ENCODE measurements at places on chromosomes 16 and 17.

DNA sequence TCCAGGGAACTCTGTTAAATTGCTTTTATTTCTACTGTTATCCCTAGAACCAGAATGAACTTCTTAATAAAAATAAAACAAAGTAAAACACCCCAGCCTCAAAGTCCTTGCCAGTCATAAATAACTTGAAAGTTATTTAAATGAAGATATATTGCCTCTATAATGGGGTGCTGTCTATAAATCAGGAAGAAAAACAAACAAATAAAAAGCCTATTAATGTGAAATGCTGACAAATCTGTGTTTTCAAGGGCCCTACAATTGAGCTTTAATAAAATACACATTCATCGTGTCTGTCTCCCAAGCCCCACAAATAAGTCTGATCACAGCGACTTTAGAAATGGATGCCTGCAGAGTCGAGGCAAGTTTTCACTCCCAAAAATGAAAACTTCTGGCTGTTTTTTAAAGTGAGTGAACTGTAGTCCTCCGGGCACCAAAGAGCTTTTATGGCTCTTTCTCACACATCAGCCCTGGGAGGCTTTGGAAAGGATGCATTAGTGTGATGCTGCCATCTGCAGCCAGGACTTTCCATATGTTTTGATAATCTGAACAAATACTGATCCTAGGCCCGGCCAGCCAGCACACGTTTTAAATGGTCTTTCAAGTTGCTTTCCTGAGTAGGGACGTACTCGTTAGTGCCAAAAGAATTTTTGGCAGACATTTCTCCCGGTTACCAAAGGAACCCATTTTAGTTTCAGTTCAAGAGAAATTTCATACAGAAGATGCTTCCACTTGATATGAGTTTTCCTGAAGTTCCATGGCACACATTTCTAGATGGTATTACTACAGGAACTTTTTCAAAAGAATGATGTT lies 16.3 kb downstream of the NACA2 start:
- DNase-seq: no peak

- no peak for DNase-seq
These were observed 6.0 kb upstream of the EZH1 start for GRCh38 chr17:42750739-42751344.

DNA sequence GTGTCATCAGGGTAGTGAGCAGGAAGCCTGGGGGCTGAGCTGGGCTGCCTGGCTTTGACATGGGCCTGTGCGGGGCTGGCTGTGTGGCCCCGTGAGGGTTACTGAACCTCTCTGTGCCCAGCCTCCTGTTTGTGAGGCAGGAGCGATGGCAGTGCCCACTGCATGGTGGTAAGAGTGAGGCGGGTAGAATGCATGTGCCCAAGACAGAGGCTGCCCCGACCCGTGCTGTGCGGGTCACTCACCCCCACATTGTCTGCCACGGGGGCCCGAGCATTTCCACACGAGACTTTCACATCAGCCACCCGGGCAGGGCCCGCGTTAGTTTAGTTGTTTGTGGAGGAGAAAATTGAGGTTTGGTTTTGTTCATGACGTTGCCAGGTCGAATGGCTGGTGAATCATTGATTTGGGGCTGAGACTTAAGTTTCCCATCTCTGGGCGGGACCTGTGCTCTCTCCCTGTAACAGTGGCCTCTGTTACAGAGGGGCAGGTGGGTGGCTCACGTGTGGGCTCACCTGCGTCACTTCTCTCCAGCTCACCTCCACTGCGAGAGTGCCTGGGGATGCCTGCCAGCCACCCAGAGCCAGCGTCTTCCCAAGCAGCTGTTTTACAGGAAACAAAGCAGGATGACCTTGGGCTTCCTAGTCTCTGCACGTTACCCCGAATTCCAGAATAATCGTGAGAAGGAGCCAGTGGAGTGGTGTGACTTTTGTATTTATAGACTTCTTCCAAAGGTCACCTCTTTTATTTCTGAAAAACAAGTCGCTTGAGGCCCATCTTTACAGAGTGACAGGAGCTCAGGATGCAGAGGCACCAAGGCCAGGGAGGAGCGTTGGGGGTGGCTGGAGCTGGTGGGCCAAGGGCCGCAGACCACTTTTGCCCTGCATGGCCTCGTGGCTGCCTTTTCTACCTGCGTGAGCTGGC lies 150.6 kb downstream of the RPTOR start:
- DNase-seq: no peak

DNA sequence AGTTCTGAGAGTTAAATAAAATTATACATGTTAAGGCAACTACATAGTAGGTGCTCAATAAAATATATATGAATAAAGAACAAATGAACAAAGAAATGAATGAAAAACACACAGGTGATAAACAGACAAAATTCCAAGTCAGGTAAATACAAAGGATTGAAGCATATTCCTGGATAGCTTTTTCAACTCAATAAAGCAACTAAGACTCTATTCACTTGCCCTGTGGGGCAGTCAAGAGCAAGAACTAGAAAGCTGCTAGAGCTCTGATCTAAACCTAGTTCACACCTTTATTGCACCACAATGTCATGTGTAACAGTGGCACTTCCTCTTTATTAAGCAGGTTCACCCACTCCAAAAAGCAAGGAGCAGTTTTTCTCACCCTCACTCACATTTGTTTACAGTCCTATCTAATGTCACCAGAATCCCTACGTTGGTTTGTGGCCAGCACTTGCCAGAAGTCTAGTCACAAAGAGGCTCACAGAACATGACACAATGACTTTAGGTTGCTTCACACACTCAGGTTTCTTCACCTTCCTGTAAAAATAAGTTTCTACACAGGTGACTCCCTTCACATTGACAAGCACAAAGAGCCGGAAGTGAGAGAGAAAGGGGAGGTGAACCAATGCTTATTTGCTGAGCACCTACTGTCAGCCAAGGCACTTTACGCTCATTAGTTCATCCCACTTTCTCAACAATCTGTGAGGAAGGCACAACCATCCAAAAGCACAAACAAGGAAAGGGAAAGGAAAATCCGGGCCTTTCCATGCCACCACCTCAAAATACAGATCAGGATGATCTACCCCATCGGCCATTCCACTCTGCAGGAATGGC lies 70.8 kb downstream of the XPO6 start:
- DNase-seq: no peak

GRCh38 chr16:9666834-9667480 lies 515.3 kb downstream of the GRIN2A start:
- DNase-seq: no peak

DNA sequence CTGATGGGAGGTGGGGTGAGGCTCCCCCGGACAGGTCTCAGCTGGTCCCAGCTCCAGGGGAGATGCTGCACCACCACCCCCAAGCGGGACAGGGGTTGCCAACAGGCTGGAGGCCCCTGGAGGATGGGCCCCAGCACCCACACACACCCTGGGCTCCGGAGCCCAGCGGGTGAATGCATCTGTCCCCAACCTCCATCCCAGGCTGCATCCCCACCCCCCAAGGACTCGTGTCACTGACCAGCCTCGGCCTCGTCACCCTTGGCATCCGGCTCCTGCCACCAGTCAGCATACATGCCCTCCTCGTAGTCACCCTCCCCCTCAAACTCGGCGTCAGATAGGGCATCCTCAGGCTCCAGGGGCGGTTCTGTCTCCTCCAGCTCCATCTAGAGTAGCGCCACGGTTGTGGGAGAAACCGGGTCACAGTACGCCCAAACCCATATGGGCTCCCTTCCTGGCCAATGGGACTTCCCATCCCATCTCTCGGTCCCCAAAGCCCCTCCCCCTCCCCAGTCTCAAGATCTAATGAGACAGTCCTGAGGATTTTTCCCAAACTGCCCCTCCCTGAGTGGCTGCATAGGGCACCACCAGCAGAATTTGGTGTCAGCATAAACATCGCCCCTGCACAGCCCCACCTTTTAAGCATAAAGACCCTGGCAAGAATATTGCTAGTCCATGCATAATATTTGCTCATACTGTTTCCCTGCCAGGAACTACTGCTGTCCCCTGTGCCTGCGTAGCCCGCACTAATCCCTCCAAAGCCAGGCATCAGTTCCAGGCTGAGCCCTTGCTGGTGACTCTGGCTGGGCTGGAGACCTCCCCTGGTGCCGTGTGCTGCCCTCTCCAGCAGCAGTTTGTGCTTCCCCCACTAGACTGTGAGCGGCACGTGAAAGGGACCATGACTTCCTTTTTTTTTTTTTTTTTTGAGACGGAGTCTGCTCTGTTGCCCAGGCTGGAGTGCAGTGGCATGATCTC lies 8.4 kb downstream of the P3H4 start:
- DNase-seq: no peak

All from Right ventricle myocardium superior (tissue), 1 donor.